ENCODE measurements at places on chromosomes 6 and 20.

GRCh38 chr6:166745801-166746668, 119.0 kb upstream of the RPS6KA2 start:
- DNase-seq: no peak

- no peak for DNase-seq
Observed at GRCh38 chr6:1515280-1515679, 94.4 kb upstream of the FOXC1 start.

GRCh38 chr6:16486661-16487060, 248.3 kb downstream of the GMPR start:
- no peak for DNase-seq

DNA sequence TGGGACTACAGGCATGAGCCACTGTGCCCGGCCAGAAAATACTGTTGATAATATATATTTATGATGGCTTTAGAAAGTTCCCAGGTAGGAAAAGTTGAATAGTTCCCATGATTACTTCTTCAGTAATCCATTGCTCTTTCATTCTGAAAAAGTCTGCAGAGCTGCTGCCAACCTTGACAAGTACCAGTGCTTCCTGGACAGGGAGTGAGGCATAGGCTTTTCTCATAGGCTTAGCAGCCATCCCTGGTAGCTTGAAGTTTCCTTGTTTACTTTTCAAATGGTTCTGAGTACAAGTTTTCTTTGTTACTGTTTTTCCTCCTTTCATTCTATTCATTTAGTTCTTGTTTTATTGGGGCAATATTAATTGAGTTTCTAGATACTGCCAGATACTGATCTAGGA, 7.8 kb downstream of the RWDD1 start:
- no peak for DNase-seq

DNA sequence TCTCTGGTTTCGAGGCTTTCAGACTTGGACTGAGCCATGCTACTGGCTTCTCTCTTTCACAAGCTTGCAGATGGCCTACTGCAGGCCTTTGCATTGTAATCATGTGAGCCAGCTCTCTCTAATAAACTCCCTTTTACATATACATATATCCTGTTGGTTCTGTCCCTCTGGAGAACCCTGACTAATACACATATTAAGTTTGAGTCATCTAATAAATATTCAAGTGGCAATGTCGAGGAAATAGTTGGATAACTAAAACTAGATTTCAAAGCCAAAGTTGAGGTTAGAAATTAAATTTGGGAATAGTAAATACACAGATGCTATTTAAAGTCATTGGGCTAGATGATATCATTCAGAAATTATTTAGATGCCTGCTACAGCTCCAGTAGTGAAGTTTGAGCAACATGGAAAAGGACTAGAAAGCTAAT, 1343.4 kb downstream of the GRIK2 start:
- DNase-seq: no peak

DNA sequence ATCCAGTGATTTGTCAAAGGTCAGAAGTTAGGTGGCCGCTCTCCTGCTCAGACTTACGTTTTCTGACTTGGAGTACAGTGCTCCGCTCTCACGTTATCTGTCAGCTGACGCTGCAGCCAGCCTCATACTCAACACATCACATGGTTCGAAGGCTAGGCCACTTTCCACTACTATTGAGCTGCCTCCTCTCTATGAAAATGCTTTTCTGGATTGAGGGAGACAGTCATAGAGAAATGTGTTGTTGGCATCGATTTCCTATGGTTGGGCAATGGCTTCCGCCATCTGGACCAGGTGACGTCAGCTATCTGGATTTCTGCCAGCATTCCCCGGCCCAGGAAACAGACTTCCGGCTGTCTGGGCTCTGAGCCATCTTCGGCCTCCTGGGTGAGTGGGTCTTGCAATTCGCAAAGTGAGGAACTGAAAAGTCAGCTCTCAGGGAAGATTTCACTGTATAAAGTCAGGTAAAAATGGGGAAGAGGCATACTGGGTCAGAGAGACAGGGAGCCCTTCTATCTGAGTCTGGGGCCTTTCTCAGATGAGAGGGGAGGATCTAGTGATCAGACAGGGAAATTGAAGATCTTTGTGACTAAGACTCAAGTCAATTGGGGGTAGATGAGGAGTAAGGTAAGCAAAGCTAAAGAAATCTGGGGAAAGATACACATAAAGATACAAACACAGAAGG, 37.5 kb upstream of the IER3 start:
- peak; percentile 92 for DNase-seq

GRCh38 chr6:105326833-105327770, 75.8 kb downstream of the PREP start:
- no peak for DNase-seq

GRCh38 chr6:130362128-130362527, 3.7 kb upstream of the TMEM200A start:
- no peak for DNase-seq

- no peak for DNase-seq
Observed at GRCh38 chr6:54827010-54827409, 19.6 kb upstream of the FAM83B start.

DNA sequence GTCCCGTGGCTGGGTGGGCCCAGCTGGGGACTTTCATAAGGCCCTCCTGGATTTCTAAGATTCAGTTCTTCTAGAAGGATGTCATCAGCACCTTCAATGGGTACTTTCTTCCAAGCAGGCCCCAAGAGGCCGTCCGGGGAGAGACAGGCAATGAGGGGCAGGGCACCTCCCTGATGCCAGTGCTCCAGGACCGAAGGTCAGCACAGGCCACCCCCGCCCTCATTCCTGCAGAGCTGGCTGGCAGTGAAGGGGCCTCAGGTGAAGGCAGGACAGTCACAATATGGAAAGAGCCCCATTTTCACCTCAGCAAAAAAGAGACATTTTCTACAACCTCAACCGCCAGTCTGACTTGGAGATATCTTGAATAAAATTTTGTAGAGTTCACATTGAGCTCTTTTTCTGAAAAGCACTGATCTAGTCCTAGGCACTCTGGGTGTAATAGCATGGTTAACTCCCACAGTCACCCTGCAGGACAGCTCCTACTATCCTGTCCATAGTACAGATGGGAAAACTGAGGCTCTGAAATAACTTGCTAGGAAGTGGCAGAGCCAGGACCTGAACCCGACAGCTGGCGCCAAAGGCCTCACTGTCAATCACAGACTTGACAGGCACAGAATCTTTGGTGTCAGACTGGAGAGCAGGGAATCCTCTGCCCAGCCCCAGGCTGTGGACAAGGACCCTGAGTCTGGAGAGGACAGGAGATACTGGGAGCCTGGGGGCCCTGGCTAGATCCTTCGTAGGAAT, 50.3 kb downstream of the RRBP1 start:
- DNase-seq: no peak

DNA sequence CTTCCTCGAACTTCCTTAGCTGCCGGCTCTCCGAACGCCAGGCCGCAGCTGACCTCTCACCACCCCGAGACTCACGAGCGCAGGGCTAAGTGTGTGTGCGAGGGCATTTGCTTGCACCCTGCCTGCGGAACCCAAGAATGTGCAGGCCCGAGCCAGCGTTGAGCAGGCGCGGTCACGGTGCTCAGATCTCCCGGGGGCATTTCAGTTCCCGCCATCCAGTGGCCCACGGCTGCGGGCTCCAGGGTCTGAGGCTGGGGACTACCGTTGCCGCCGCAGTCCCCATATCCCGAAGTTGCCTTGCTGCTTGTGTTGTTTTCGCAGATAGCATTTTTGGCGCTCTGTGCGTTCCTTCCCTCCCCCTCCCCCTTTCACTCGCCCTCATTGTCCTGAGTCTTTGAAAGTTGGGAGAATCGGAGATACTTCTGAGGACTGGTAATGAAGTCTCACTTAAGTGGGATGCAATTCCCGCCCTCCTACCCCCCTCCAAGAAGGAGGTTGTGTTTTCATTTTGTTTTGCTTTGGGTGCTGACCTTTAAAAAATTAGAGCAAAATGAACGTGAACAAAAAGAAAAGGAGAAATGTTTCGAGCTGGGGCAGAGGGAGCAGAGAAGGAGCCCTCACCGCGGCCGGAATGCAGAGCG, 1.7 kb downstream of the NR2E1 start:
- DNase-seq: no peak

- no peak for DNase-seq
Observed at GRCh38 chr6:35635601-35636597, 52.8 kb downstream of the FKBP5 start.

DNA sequence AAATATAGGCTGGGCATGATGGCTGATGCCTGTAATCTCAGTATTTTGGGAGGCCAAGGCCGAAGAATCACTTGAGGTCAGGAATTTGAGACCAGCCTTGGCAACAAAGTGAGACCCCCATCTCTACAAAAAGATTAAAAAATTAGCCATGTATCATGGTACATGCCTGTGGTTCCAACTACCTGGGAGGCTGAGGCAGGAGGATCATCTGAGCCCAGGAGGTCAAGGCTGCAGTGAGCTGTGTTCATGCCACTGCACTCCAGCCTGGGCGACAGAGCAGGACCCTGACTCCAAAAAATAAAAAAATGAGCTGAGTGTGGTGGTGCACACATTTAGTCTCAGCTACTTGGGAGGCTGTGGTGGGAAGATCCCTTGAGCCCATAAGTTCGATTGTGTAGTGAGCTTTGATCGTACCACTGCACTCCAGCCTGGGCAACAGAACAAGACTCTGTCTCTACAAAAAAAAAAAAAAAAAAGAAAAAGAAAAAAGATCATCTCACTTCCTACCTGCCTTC, 10.1 kb upstream of the GUCA1B start:
- no peak for DNase-seq

DNA sequence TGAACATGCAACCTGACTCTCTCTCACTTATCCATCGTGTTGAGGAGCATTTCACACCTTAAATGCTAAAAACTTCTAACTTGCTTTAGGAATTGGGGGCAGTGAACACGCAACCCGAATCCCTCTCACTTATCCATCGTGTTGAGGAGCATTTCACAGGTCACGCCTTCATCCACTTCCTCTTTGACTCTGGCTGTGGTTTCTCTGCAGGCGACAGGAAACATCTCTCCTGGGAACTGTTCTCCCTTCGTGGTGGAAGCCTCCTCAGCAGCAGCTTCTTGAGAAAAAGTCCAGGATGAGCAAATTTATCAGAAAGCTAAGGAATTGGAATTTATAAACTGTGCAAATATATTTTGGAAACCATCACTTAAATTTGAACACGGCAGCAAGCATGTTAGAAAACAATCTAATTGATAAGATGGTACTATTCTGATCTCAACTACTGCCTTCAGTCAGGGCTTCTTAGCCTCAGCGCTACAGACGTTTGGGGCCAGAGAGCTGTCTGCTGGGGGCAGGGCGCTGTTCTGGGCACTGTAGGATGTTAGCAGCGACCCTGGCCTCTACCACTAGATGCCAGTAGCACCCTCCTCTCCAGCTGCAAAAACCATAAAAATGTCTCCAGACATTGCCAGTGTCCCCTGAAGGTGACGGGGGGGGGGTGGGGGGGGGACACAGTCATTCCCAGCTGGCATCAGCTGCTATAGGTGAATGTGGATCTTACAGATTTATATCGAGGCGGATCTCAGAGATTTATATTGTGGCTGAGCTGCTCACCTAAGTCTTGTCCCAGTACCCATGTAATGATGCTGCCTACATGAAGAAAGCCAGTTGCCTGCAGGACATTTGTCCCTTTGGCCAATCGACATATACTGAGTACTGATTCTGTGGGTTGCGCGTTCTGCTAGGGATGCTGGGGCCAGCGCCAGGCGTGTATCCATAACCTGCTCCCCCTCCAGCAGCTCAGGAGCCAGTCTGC, 26.2 kb downstream of the CTCFL start:
- DNase-seq: no peak

DNA sequence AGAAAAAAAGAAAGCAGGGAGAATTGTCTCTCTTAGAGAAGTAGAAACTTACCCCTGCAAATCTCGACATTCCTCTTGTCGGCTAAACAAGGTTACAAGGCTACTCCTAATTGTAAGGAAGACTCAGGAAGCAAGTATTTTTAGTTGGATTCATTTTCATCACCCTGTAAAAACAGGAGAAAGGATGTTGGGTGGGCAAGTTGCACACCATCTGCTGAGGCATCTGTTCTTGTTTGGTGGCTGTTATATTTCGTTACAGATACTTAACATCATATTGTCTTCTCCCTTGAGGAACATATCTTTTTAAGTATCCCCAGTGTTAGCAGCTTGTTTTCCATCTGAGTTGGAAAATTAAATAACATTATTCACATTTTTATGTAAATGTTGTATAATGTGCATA, 187.5 kb downstream of the PLCB4 start:
- no peak for DNase-seq

- DNase-seq: no peak
Observed at GRCh38 chr20:4242376-4242775, 227.0 kb upstream of the RNF24 start.

GRCh38 chr6:156851454-156851921, 74.3 kb downstream of the ARID1B start:
- no peak for DNase-seq

- DNase-seq: no peak
Observed at GRCh38 chr20:54839224-54839623, 363.8 kb downstream of the DOK5 start.

- DNase-seq: no peak
Observed at GRCh38 chr20:32965581-32966373, 38.5 kb downstream of the SUN5 start.

GRCh38 chr6:69102416-69102815, 467.3 kb downstream of the ADGRB3 start:
- no peak for DNase-seq

DNA sequence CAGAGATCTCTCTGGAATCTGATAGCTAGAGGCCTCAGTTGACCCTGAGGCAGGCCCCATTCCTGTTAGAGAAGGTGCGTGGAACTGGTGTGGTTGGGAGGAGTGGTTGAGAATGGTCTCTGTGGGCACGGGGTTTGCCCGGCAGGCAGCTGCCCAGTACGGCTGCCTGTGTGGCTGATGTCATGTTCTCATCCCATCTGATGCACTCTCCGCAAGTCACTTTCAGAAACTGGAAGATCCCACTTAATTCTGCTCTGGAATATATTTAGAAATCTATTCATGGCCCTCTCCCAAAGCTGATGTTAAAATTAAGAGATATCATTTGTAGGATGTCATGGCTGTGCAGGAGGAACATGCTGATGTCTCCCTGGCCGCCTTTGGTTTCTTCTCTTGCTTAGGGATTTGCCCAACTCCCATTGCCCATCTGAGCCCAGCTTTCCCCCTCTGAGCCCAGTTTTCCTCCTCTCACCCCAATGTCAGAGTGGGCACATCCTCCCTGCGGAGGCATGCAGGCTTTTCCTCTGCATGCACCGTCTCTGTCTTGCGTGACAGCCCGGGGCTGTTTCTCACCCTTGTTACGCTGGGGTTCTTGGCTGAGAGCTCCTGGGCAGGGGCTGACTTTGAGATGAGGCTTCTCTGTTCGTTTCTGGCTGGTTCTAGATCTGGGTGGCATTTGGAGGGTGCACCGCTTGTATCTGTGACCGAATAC, 21.0 kb downstream of the PHACTR3 start:
- no peak for DNase-seq

DNA sequence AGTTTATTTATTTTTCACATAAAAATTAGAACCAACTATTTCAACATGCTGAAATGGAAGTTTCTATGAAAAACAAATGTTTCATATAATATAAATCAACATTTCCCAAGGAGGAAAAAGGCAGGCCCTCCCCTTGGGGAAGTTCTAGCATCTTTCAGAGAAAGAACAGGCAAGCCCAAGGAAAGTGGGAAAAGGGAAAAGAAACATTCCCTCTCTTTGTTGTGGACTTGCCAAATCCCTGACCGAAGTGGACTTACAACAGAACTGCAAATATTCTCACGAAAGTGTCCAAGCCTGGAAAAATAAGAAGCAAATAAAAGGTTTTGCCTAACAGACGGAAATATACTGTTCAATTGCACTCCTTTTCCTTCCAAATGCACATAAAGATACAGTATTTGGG, 214.4 kb downstream of the ATXN1 start:
- DNase-seq: no peak

GRCh38 chr6:169977434-169978265, 226.2 kb downstream of the ERMARD start:
- DNase-seq: no peak
